ENCODE measurements at places on chromosomes 5 and 9.
A peak's percentile ranks its signal among the peaks of the same experiment; 100 is the strongest.

GRCh38 chr9:96245399-96245798, 56.6 kb downstream of the HSD17B3 start:
- no peak for DNase-seq
- no peaks in the 10 kb centered on the region for H3K36me3 ChIP-seq
- no peak overlapping the region for H3K4me3 ChIP-seq
- no peak overlapping the region for H3K27ac ChIP-seq

- H3K36me3 ChIP-seq: no peaks in the 10 kb centered on the region
- H3K27ac ChIP-seq: no peak overlapping the region
- peaks cover 23% of the 10 kb centered on the region for H3K4me1 ChIP-seq
- no peak overlapping the region for H3K4me3 ChIP-seq
- no peaks in the 10 kb centered on the region for H3K27me3 ChIP-seq
- no peak for DNase-seq
These were observed 469.9 kb downstream of the ARHGEF28 start for GRCh38 chr5:74095871-74096270.

DNA sequence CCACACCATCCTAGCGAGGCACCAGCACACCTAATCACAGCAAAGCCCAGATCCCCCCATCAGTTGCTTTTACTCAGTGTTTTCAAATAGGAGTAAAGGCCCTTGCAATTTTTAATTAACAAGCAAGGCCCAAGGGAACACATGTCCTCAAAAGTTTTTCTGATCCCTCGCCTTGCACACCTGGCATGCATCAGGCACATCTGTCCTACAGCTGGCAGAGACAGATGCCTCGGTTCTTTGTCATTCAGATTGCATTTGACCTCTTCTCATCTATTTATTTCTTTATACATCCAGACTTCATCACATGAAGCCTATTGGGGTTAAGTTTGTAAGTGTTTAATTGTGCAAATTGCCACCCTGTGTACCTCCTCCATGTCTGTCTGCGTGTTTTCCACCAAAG, 241.4 kb downstream of the MARCHF11 start:
- peaks cover 38% of the 10 kb centered on the region for H3K36me3 ChIP-seq
- H3K4me1 ChIP-seq: no peaks in the 10 kb centered on the region
- no peaks in the 10 kb centered on the region for H3K27me3 ChIP-seq
- H3K4me3 ChIP-seq: no peak overlapping the region
- no peak for DNase-seq

GRCh38 chr5:15377573-15378340, 122.2 kb upstream of the FBXL7 start:
- no peak overlapping the region for H3K4me3 ChIP-seq
- no peaks in the 10 kb centered on the region for H3K27me3 ChIP-seq
- no peak for DNase-seq
- H3K27ac ChIP-seq: no peak overlapping the region
- H3K36me3 ChIP-seq: no peaks in the 10 kb centered on the region

GRCh38 chr5:87432460-87432859, 19.7 kb upstream of the CCNH start:
- no peak overlapping the region for H3K27ac ChIP-seq
- no peak overlapping the region for H3K4me3 ChIP-seq
- H3K36me3 ChIP-seq: no peaks in the 10 kb centered on the region
- no peaks in the 10 kb centered on the region for H3K27me3 ChIP-seq
- no peaks in the 10 kb centered on the region for H3K4me1 ChIP-seq

GRCh38 chr9:129102791-129103594, 7.6 kb downstream of the CRAT start:
- peak; percentile 47 for DNase-seq
- H3K27me3 ChIP-seq: no peaks in the 10 kb centered on the region
- H3K4me1 ChIP-seq: peaks cover 17% of the 10 kb centered on the region
- H3K4me3 ChIP-seq: no peak overlapping the region

DNA sequence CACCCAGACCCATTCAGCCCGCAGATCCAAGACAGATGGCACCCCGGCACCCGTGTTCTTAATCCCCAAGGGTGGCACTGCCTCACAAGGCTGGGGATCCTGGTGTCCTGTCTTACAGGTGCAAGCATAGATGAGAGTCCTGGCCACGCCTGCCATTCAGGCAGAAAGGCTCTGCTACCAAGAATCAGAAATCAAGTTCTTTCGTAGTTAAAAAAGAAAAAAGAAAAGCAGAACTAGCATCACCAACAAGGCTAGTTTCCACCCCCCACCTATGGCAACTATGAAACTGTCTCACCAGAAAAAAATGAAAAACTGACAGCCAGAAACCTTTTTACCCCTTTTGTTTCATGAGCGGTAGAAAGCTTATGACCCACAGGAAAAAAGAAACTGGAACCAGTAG, 170.4 kb downstream of the SYK start:
- H3K27me3 ChIP-seq: no peaks in the 10 kb centered on the region
- no peaks in the 10 kb centered on the region for H3K36me3 ChIP-seq
- H3K4me1 ChIP-seq: no peaks in the 10 kb centered on the region
- no peak overlapping the region for H3K27ac ChIP-seq
- no peak overlapping the region for H3K4me3 ChIP-seq

DNA sequence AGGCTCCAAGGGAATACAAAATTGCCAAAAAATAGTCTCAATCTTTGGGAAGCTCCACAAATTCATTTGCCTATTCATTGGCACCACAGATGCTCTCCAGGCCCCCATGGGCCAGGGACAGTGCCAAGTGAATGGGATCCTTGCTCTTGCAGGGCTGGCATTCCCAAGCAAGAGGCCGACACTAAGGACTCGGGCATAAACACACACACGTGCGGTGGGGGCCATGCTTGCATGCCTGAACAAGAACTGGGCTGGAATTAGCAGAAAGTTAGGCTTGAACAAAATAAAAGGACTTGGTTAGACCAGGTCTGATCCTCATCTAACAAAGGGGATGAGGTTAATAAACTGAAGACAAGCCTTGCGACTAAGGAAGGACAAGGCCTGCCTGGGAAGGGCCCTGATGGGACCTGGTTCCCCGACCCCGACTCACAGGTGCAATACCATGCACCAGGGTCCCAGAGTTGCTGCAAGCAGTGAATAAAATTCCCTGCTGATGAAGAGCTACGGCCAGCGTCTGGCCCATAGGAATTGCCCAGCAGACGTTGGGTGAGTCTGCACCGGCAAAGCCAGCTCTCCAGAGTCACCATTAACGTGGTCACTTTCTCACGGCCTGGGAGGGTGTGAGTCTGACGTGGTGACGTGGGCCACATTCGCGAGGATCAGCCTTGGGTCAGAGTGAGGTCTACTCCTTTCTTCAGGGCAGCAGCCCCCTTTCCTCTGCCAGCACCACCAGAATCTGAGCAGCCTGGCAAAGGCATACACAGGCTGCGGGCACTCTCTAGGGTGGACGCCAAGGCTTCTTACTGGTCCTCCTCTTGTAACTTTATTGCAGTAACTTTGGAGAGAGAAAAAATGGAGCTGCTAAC, 77.4 kb upstream of the FCN1 start:
- peaks cover 8% of the 10 kb centered on the region for H3K27me3 ChIP-seq
- no peak overlapping the region for H3K4me3 ChIP-seq
- no peak for DNase-seq
- no peak overlapping the region for H3K27ac ChIP-seq
- no peaks in the 10 kb centered on the region for H3K36me3 ChIP-seq
- peaks cover 5% of the 10 kb centered on the region for H3K4me1 ChIP-seq

GRCh38 chr9:98373609-98374008, 118.2 kb upstream of the TBC1D2 start:
- H3K36me3 ChIP-seq: no peaks in the 10 kb centered on the region
- no peak overlapping the region for H3K4me3 ChIP-seq
- peaks cover 3% of the 10 kb centered on the region for H3K27me3 ChIP-seq
- no peak overlapping the region for H3K27ac ChIP-seq

GRCh38 chr5:127564002-127564769, 46.7 kb downstream of the PRRC1 start:
- DNase-seq: peak; percentile 68
- H3K36me3 ChIP-seq: no peaks in the 10 kb centered on the region
- no peak overlapping the region for H3K27ac ChIP-seq
- H3K27me3 ChIP-seq: no peaks in the 10 kb centered on the region

DNA sequence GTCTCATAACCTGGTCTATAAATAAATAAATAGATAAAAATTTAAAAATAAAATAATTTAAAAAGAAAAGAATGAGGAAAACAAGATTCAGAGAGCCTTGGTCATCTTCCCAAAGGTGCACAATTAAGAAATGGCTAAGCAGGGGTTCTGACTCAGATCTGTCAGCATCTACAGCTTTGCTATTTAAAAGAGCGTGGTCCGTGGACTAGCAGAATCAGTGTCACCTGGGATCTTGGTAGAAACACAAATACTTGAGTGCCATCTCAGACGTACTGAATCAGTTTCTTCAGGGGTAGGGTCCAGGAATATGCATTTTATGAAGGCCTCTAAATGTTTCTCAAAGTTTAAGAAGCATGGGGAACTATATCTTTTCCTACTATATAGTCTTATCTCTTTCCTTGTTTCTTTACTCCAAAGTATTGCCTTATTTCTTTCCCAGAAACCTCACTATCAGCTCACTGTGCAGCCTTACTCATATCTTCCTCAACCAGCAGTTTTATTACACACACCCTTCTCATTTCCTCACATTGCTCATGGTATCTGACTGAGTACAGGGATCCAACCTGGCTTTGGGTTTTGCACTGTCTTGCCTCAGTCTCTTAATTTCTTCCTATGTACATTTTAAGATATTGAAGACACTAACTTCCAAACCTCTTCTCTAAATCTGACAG, 58.6 kb downstream of the TMC1 start:
- no peak overlapping the region for H3K27ac ChIP-seq
- H3K4me1 ChIP-seq: peaks cover 17% of the 10 kb centered on the region
- H3K4me3 ChIP-seq: no peak overlapping the region
- no peak for DNase-seq
